ENCODE measurements at places on chromosomes 12 and 14. TPM values are rescaled to one million over a fixed set of nuclear protein-coding genes. Genes with fewer than 3 reads are reported as not detected.

STYK1 gene
- total RNA-seq, result 8.6 TPM

CRIP1 gene
- 45.9 TPM for total RNA-seq

STK38L gene
- total RNA-seq, result 32.3 TPM

A2M gene
- total RNA-seq, result not detected

C12orf43 gene
- total RNA-seq, result 35.4 TPM

RPS6KL1 gene
- 17.9 TPM for total RNA-seq

ACOT6 gene
- not detected for total RNA-seq

IGFBP6 gene
- 299 TPM for total RNA-seq

RNASE12 gene
- total RNA-seq, result not detected

CYP27B1 gene
- total RNA-seq, result 8.6 TPM

HOXC4 gene
- total RNA-seq, result 2.6 TPM

VRTN gene
- total RNA-seq, result not detected

IKZF4 gene
- 1.0 TPM for total RNA-seq

GPR135 gene
- total RNA-seq, result 6.7 TPM

DLK1 gene
- total RNA-seq, result not detected

CLEC9A gene
- not detected for total RNA-seq

RAPGEF3 gene
- total RNA-seq, result 6.7 TPM

PTGDR gene
- total RNA-seq, result not detected

SLC25A47 gene
- not detected for total RNA-seq

L3HYPDH gene
- total RNA-seq, result 108 TPM

KLRG1 gene
- total RNA-seq, result 0.15 TPM

Measured in PC-3 (cell line).